ENCODE measurements at places on chromosomes 1 and 21.
A peak's percentile ranks its signal among the peaks of the same experiment; 100 is the strongest.

DNA sequence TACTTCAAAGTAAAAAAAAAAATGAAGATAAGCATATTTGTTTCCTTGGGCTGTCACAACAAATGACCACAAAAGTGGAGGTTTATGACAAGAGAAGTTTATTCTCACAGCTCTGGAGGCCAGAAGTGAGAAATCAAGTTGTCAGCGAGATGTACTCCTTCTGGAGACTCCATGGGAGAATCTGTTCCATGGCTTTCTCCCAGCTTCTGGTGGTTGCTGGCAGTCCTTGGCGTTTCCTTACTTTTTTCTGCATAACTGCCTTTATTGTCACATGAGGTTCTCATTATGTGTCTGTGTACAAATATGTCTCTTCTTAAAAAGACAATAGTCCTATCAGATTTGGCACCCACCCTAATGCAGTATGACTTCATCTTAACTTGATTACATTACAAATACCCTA is 398.3 kb downstream of the KCNT2 start:
- no peaks in the 10 kb centered on the region for H3K4me1 ChIP-seq

- peaks cover 51% of the 10 kb centered on the region for H3K4me1 ChIP-seq
- DNase-seq: no peak
- peak overlapping the region; percentile 44 for H3K27ac ChIP-seq
- no peaks in the 10 kb centered on the region for H3K36me3 ChIP-seq
Observed at GRCh38 chr1:63950023-63950422, 176.2 kb downstream of the ROR1 start.

- peak overlapping the region; percentile 84 for H3K4me3 ChIP-seq
- peaks cover 6% of the 10 kb centered on the region for H3K36me3 ChIP-seq
- H3K27me3 ChIP-seq: peaks cover 11% of the 10 kb centered on the region
Observed at GRCh38 chr1:3795453-3796214, 664 bp downstream of the LRRC47 start.

DNA sequence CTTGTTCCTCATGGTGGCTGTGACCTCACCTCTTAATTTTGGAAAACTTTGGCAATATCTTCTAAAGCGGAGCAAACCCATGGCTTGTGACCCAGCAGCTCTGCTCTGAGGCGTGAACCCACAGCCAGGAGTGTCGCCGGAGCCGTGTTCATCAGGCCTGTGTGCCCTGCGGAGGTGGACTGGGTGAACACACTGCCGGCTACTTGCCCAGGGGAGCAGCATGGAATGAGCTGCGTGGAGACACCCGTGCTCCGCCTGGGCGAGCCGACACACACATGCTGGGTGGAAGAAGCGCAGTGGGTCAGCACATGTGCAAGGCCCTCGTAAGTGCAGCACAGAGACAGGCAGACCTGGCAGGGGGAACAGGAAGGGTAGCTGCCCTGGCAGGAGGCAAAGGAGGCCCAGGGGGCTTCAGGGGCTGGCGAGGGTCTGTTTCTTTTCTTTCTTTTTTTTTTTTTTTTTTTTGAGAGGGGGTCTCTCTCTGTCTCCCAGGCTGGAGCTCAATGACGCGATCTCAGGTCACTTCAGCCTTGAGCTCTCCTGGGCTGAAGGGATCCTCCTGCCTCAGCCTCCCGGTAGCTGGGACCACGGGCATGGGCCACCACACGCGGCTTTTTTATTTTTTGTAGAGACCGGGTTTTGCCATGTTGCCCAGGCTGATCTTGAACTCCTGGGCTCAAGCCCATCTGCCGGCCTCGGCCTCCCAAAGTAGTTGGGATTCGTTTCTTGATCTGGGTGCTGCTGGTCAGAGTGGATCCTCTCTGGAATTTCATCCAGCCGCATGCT is 41.8 kb downstream of the AGPAT3 start:
- H3K36me3 ChIP-seq: peaks cover 9% of the 10 kb centered on the region
- H3K4me1 ChIP-seq: peaks cover 70% of the 10 kb centered on the region
- no peak overlapping the region for H3K27ac ChIP-seq
- H3K27me3 ChIP-seq: no peaks in the 10 kb centered on the region
- no peak for DNase-seq

DNA sequence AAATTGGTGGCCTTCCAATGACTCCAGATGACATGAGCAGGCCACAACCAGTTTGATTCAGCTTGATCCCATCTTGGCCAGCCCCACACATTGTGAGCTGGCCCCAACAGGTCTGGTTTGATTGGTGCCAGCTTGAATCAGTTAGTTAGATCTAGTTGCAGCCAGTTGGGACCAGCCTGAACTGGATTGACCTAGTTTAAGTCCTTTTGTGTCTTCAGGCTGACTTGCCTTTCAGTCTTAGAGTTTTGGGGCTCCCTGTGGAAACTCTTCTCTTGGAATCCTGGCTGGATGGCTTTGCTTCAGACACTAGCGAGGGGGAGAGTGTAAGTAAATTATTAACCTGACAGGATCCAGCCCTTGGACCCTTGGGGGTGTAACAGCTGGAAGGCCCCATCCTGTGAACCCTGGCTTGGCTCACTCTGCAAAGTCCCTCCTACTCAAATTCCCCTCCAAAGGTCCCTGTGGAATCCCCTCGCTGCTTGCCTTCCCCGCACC is 36.2 kb upstream of the POU3F1 start:
- no peak for DNase-seq
- no peaks in the 10 kb centered on the region for H3K36me3 ChIP-seq
- peaks cover 4% of the 10 kb centered on the region for H3K27me3 ChIP-seq
- peaks cover 25% of the 10 kb centered on the region for H3K4me1 ChIP-seq

- no peak overlapping the region for H3K4me3 ChIP-seq
- no peak for DNase-seq
- H3K27ac ChIP-seq: no peak overlapping the region
- H3K4me1 ChIP-seq: no peaks in the 10 kb centered on the region
- no peaks in the 10 kb centered on the region for H3K27me3 ChIP-seq
Observed at GRCh38 chr1:226236826-226237225, 13.4 kb downstream of the MIXL1 start.

GRCh38 chr1:107687849-107688753 is 276.9 kb downstream of the VAV3 start:
- no peak for DNase-seq
- no peak overlapping the region for H3K4me3 ChIP-seq
- no peaks in the 10 kb centered on the region for H3K36me3 ChIP-seq
- H3K27ac ChIP-seq: no peak overlapping the region
- no peaks in the 10 kb centered on the region for H3K4me1 ChIP-seq

DNA sequence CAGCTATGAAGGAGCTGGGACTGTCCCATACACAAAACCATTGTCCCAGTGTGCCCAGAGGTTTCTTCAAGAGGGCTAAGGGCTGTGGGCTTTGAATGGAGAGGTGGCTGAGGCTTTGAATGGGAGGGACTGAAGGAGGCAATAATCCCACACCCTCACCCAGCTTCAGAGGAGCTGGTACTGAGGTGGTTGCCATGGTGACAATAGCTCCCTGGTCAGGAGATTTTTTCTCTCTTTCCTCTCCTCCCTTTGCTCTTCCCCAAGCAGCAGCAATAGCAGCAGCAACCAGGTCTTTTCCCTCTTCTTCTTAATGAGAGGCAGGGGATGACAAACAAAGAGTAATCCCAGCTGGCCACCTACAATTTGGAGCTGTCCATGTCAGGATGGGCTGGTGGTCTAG is 1.6 kb downstream of the HPCAL4 start:
- peaks cover 33% of the 10 kb centered on the region for H3K4me1 ChIP-seq
- no peak for DNase-seq
- H3K27ac ChIP-seq: no peak overlapping the region
- H3K27me3 ChIP-seq: peaks cover 90% of the 10 kb centered on the region
- H3K4me3 ChIP-seq: no peak overlapping the region
- no peaks in the 10 kb centered on the region for H3K36me3 ChIP-seq

DNA sequence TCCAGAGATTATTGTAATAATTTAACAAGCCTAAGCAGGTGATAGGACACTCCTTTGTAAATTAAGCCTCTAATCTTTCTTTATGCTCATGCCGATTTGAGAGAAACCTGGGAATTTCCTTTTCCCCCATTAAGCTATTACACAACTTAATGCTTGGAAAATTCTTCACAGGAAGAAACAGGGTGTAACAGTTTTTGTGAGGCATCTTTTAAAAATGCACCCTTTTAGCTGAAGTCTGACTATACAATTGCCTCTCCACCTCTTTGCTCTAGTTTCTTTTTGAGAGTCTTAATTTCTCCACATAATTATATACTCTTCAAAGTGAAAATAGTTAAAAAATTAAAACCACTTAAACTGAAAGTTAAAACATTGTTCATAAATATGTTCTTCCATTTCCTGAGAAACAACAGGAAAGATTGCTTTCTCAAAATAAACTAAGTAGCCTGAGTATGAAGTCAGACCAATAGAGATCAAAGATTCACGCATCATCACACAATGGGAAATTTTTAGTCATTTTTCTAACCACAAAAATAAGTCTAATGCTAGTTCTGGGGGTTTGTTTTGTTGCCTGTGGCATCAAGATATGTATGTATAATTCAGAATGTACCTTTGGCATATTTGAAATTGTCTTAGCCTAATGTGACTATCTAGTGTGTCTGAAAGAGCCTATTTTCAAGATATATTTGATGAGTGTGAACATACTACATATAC is 34.7 kb downstream of the LRRC8D start:
- H3K4me1 ChIP-seq: peaks cover 21% of the 10 kb centered on the region
- no peaks in the 10 kb centered on the region for H3K36me3 ChIP-seq

GRCh38 chr1:225430301-225430700 is 2.5 kb upstream of the LBR start:
- H3K27ac ChIP-seq: no peak overlapping the region
- H3K36me3 ChIP-seq: no peaks in the 10 kb centered on the region
- DNase-seq: no peak
- H3K27me3 ChIP-seq: no peaks in the 10 kb centered on the region
- H3K4me1 ChIP-seq: peaks cover 40% of the 10 kb centered on the region

DNA sequence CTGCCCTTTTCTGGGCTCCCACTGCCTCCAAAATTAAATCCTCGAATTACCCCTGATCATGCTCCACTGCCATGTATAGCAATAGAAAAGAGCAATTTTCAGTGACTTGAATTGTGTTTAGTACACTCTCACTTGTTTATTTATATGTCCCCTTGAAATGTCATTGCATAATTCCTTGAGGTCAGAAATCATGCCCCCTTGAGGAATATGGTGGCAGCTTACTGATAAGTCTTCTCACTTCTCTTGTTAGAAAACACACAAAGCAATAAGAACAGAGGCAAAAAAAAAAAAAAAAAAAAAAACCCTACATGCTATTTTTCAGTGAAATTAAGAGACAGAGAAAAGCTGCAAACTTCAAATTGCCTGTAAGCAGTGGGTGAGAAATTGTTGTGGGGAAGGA is 37.5 kb downstream of the GPR88 start:
- H3K27me3 ChIP-seq: no peaks in the 10 kb centered on the region
- no peaks in the 10 kb centered on the region for H3K36me3 ChIP-seq
- no peak overlapping the region for H3K4me3 ChIP-seq
- no peaks in the 10 kb centered on the region for H3K4me1 ChIP-seq
- DNase-seq: no peak

DNA sequence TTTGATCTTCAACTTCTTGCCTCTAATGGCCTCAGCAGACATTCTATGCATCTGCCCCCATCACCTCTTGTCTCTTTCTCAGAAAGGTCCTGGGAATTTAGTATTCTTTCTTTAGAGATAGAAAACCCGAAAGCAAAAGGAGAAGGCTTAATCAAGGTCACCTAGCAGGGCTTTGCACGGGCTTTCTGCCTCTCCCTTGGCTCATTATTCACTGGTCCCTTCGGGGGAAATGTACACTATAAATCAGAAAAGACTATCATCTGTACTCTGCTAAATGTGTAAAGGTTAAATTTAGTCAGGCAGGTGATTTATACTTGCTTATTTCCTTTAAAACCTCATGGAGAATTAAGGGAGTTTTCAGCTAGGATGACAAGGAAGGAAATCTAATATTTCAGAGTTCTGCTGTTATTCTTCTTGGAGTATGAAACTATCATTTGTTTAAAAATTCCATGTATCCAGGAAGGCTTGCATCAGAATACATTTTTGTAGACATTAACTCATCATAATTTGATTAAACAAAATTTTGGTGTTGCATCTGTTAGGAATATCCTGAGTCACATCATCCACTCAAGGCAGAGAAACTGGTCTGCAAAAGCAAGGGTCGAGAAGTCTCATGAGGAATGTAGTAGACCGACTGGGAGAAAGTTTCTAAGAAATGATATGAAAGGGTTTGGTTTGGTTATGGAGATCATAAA is 124.6 kb downstream of the GABPA start:
- no peaks in the 10 kb centered on the region for H3K27me3 ChIP-seq
- DNase-seq: no peak
- no peaks in the 10 kb centered on the region for H3K36me3 ChIP-seq
- no peak overlapping the region for H3K27ac ChIP-seq
- no peak overlapping the region for H3K4me3 ChIP-seq

- peaks cover 66% of the 10 kb centered on the region for H3K36me3 ChIP-seq
- no peak overlapping the region for H3K27ac ChIP-seq
- no peaks in the 10 kb centered on the region for H3K27me3 ChIP-seq
- H3K4me3 ChIP-seq: no peak overlapping the region
- no peak for DNase-seq
Observed at GRCh38 chr1:160338580-160338979, 4.5 kb downstream of the COPA start.

DNA sequence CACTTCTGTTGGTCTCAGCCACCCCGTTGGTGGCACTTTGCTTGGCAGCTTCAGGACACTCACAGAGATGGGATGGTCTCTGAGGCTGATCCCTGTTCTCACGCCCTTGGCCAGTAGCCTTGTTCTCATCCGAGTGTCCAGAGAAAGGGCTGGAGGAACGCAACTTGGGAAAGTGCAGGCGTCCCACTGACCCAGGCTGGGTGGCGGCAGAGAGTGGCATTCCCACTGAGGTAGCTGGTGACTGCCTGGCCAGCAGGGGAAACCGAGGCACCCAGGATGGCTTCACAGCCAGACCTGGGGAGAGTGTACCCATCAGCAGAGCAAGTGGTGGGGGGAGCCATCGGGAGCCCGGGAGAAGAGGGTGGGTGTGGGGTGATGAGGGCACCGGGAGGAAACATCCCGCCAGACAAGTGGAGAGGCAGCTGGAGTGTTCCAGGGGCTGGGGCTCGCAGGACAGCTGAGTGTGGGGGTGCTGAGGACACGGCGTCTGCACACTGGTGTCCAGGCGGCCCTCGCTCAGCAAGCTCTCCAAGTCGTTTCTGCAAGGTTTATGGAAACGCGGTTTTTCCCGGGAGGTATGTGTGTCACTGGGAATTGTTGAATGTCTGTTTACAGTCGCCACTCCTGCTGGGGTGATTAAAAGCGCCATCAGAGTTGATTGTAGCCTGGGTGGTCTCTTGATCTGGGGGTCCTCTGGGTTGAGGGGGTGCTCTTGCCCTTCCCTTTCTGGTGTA is 97.8 kb downstream of the SIK1 start:
- H3K36me3 ChIP-seq: no peaks in the 10 kb centered on the region
- H3K27me3 ChIP-seq: no peaks in the 10 kb centered on the region
- peaks cover 25% of the 10 kb centered on the region for H3K4me1 ChIP-seq
